ENCODE measurements at places on chromosomes 3 and 15. TPM values are rescaled to one million over a fixed set of nuclear protein-coding genes. Genes with fewer than 3 reads are reported as not detected.
A peak's percentile ranks its signal among the peaks of the same experiment; 100 is the strongest.

PTPRG gene
- total RNA-seq: 0.03 TPM

PLS1 gene
- 0.92 TPM for total RNA-seq

GRCh38 chr15:81947548-81947947 is 98.3 kb downstream of the MEX3B start:
- H3K36me3 ChIP-seq: no peaks in the 10 kb centered on the region
- no peak overlapping the region for H3K4me3 ChIP-seq
- H3K4me1 ChIP-seq: no peaks in the 10 kb centered on the region
- H3K27ac ChIP-seq: no peak overlapping the region

GRCh38 chr15:25345943-25346342 is 92.9 kb downstream of the UBE3A start:
- no peaks in the 10 kb centered on the region for H3K4me1 ChIP-seq
- H3K27me3 ChIP-seq: no peaks in the 10 kb centered on the region
- H3K27ac ChIP-seq: no peak overlapping the region
- no peak for DNase-seq
- H3K36me3 ChIP-seq: peaks cover 13% of the 10 kb centered on the region

DNA sequence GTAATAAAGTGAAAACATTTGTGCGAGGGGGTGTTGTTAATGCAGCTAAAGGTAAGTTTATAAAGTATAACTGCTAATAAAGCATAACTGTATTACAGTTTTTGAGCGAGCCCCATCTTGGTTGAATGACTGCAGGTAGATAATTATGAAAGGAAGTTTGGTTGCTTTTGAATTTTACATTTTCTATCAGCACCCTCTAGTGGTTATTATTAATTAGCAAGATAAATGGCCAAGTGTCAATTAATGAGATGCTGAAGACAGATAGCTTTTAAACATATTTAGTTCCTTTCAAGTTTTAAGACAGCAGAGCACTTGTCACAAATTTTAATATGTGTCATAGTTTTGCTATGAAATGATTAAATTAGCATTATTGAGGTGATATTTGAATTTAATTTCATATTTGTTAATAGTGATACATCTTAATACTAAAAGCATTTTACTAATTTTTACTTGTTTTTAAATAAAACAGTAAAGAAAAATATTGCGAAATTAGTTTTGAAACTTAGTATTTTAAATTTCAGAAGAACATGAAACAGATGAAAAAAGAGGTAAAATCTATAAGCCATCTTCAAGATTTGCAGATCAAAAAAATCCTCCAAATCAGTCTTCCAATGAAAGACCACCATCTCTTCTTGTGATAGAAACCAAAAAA is 15.1 kb downstream of the U2SURP start:
- H3K4me1 ChIP-seq: no peaks in the 10 kb centered on the region
- peaks cover 79% of the 10 kb centered on the region for H3K36me3 ChIP-seq
- no peak overlapping the region for H3K4me3 ChIP-seq
- DNase-seq: peak; percentile 33
- H3K27ac ChIP-seq: no peak overlapping the region
- no peaks in the 10 kb centered on the region for H3K27me3 ChIP-seq

DNA sequence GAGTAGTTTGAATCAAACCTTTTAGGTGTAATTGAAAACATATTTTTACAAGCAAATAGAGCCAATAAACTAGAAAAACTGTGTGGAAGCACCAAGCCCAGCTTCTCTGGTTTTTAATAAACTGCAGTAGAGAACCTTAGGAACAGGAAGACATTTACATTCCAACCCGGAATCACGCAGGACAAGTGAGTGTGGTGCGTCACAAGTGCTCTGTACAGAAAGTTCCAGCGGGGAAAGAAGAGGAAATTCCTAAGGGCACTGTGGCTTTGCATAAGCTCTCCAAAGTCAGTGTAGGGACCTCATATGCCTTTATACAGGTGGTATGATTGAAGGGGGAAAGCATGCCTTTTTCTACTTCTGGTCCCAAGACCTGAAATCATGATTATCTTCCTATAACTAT is 21.6 kb downstream of the COL8A1 start:
- no peak for DNase-seq
- no peaks in the 10 kb centered on the region for H3K36me3 ChIP-seq
- no peaks in the 10 kb centered on the region for H3K4me1 ChIP-seq

DNA sequence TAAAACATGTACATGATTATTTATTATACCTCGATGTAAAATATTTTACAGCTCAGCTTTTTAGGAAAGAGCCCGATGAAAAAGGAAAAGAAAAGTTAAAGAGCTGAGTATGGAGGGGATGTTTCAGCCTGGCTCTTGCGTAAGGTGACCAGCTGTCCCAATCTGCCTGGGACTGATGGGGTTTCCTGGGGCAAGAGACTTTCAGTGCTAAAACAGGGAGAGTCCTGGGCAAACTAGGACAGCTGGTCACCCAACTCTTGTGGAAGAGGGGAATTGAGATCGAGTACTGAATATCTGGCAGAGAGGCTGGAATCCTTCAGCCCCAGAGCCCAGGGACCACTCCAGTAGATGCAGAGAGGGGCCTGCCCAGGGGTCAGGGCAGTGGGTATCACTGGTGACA is 21.0 kb downstream of the DUOX2 start:
- H3K36me3 ChIP-seq: no peaks in the 10 kb centered on the region
- H3K4me1 ChIP-seq: no peaks in the 10 kb centered on the region
- DNase-seq: no peak
- H3K27ac ChIP-seq: no peak overlapping the region
- no peaks in the 10 kb centered on the region for H3K27me3 ChIP-seq
- no peak overlapping the region for H3K4me3 ChIP-seq

GRCh38 chr3:157089455-157090221 is 70.3 kb downstream of the CCNL1 start:
- H3K4me1 ChIP-seq: peaks cover 31% of the 10 kb centered on the region
- DNase-seq: no peak
- H3K4me3 ChIP-seq: peak overlapping the region; percentile 71
- no peaks in the 10 kb centered on the region for H3K27me3 ChIP-seq
- peak overlapping the region; percentile 92 for H3K27ac ChIP-seq
- no peaks in the 10 kb centered on the region for H3K36me3 ChIP-seq

DNA sequence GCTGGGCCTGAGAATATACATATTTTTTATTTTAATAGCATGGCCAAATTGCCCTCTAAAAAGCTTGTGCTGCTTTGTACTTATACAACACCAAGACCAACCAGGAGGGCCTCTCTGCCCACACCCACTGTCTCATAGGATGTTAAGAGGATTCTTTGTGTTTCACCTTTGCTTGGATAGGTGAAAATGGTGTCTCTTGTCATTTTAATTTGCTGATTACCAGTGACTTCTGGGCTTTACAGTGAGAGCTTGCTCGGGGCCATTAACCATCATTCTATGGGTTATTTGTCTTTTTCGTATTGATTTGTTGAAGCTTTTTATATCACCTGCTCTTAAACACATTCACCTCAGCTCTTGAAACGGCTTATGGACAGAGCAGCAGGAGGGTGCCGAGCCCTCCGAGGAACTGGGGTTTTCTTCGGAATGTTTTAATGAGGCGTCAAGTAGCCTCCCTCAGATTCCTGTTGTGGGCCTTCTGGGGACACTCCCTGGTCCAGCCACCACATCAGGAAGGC is 10.5 kb downstream of the PTH1R start:
- no peaks in the 10 kb centered on the region for H3K36me3 ChIP-seq
- no peak overlapping the region for H3K4me3 ChIP-seq

Measured in CD4-positive, alpha-beta T cell (primary cell).